ENCODE measurements at places on chromosomes 4 and X.

DNA sequence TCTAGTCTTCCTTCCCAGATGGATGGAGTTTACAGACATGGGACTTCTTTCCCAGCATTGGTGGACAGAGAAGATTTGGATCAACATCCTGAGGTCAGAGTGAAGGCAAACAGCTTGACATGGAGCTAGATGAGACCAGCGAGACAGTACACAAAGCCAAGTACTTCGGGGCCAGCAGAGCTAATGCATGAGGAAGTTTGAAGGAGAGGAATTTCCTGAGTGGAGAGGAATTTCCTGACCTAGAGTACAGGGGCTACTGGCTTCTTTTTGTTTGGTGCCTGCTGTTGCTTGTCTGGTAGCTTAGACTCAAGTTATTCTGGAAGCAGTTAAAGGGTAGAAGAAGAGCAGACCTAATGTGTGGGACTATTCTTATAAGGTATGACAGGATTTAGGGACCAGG is 69.1 kb upstream of the EOLA2 start:
- DNase-seq, result no peak

DNA sequence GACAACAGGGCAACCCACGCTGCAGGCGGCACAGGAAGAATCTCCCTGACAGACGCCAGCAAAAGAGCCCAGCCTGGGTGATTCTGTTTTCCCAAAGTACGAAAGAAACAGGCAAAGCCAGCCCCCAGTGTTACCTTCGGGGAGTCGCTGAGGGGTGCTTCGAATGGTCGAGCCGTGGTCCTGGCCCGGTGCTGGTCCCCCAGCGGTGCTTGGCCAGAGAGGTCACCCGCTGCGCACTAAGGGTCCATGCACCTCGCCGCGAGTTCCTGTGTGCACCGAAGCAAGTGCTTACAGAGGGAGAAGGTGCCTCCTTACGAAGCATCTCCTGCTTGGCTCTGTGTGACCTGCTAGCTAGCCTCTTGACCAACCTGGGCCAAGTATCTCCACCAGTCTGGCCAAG is 77.1 kb downstream of the HMX1 start:
- no peak for DNase-seq

DNA sequence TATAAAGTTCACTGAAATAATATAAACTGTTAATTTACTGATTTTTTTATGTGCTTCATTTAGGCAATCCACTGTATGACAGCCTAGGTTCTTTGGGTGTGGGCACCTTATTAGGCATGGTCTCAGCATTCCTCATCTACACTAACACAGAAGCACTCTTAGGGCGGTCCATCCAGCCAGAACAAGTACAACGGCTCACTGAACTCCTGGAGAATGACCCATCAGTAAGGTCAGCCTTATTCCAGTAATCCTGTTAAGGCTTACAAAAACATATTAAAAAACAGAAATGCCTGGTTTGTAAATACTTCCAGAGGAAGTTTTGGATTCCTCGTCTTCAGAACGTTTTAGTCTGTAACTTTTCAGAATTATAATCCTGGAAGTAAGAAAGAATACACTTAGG is 80.1 kb downstream of the SLC30A9 start:
- no peak for DNase-seq

- DNase-seq, result no peak
These were observed 42.8 kb downstream of the BRWD3 start for GRCh38 chrX:80766916-80767315.

GRCh38 chr4:82681754-82682153 is 116.8 kb downstream of the SCD5 start:
- DNase-seq, result no peak

GRCh38 chrX:39650768-39651347 is 446.9 kb downstream of the BCOR start:
- no peak for DNase-seq

GRCh38 chr4:111500858-111501257 is 644.4 kb upstream of the FAM241A start:
- no peak for DNase-seq

- DNase-seq, result peak; percentile 58
These were observed at the start of gene TRMT2B for GRCh38 chrX:101051549-101052302. TSS of gene TRMT2B (minus strand) at chrX:101052111. CDS start at chrX:101042289, 9,822 bp downstream.

DNA sequence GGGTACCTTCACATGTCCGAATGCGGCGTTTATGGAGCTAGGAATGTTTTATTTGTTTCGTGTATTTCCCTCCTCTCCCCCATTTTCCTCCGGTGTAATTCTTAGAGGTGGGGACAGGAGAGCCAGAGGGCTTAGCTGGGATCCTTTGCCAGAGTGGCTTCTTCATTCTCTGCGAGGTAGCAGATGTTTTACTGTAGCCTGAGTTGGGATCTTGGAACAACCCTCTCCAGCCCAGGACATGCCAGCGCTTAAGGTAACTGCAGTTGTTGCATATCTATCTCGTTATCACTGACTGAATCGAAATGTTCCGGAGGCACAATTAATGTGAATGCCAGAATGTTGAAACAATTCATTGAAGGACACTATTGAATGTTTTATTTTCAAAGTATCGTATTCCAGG is 59.0 kb upstream of the DYNLT3 start:
- DNase-seq, result no peak

GRCh38 chr4:139643042-139643895 is 22.4 kb upstream of the MGST2 start:
- DNase-seq, result peak; percentile 53

Measured in foreskin melanocyte (primary cell).